ENCODE measurements at places on chromosomes 2 and 18.

DNA sequence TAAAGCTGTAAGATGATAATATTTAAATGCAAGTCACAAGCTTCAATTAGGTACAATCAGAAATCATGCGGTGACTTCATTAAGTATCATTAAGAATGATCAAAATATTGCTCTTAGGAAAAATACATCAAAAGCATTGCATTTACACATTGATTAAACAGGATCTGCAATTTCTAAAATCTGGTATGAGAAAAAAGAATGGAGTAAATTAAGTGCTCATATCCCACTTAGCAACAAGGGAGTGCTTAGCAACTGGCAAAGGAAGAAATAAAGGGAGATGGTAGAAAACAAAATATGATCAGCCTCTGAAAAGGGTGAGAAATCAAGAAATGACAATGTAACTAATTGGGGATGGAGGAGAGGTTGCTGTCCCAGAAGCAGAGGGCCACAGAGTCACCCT lies 1918.2 kb upstream of the PIK3C3 start:
- H3K36me3 ChIP-seq = no peaks in the 10 kb centered on the region
- H3K4me1 ChIP-seq = peaks cover 21% of the 10 kb centered on the region
- H3K4me3 ChIP-seq = no peak overlapping the region
- no peak for DNase-seq

GRCh38 chr2:239255218-239255617 lies 145.6 kb downstream of the HDAC4 start:
- H3K4me1 ChIP-seq = peaks cover 18% of the 10 kb centered on the region
- no peak overlapping the region for H3K4me3 ChIP-seq
- no peak overlapping the region for H3K27ac ChIP-seq

DNA sequence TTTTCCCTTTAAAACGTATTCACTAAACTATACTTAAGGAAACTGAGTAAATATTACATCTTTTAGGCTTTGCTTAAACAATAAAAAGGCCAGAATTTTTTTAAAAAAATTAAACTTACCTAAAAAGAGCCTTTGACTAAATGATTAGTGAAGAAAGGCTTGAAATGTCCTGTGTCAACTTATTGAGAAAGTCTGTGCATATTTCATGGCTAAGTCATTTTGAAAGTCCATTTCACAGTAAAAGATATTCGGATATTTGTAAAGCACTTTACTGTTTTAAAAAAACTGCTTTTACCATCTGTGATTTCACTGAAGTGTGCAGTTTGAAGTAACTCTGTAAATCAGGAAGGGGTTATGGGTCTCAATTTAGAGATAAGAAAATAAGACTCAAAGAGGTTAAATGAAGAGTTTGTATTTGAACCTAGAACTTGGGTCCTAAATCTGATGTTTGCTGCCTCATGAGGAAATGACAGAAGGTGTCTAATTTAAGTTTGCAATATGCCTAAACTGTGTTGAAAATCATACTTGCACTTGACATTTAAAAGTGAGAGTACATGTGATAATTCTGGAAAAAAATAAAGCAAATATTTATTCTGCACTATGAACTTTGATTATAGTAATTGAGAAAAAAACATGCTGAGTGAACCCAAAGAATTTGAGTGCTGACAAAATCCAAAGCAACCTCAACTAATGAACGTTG lies 50.5 kb downstream of the RAB27B start:
- peaks cover 18% of the 10 kb centered on the region for H3K4me1 ChIP-seq
- no peak for DNase-seq
- H3K4me3 ChIP-seq = no peak overlapping the region

- H3K27me3 ChIP-seq = no peaks in the 10 kb centered on the region
- H3K27ac ChIP-seq = no peak overlapping the region
- H3K4me3 ChIP-seq = no peak overlapping the region
- no peak for DNase-seq
- no peaks in the 10 kb centered on the region for H3K36me3 ChIP-seq
- peaks cover 62% of the 10 kb centered on the region for H3K4me1 ChIP-seq
These were observed 64.9 kb downstream of the CDH2 start for GRCh38 chr18:28112056-28112470.

DNA sequence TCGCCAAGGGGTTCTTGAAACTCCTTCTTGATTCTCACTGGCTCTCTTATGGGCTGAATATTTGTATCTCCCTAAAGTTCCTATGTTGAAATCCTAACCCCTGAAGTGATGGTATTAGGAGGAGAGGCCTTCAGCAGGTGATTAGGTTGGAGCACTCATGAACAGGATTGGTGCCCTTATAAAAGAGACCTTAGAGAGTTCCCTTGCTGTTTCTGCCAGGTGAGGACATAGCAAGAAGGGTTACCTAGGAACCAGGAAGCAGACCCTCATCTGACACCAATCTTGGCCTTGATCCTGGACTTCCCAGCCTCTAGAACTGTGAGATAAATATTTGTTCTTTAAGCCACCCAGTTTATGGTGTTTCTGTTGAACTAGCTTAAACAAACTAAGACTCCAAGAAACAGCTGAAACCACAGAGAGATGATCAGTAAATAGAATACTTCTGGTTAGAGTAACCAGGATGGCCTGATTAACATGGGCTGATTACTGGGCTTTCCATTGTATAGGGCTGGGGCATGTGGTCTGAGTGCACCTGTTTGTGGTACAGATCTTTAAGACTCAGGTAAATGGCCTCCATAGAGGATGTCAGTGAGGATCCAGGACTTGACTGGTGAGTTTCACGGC lies 7.7 kb upstream of the CDC42EP3 start:
- H3K36me3 ChIP-seq = no peaks in the 10 kb centered on the region
- H3K27me3 ChIP-seq = no peaks in the 10 kb centered on the region
- no peaks in the 10 kb centered on the region for H3K4me1 ChIP-seq
- no peak overlapping the region for H3K4me3 ChIP-seq

DNA sequence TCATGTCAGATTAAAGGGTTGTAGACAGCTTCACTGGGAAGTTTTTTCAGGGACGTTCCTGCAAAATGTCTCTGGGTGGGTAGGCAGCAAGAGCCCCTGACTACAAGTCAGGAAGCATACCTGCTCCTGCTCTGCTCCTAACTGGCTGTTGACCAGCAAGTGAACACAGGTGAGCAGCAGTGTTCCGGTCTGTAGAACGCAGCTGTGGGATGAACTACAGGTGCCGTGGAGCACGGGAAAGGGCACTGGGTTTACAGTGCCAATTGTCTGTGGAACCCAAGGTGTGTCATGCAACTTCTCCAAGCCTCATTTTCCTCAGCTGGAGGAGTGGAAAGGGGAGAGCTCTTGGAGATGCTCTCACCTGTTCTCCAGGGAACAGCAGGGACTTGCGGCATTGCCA lies 6.6 kb downstream of the ASB18 start:
- H3K27me3 ChIP-seq = no peaks in the 10 kb centered on the region
- no peak for DNase-seq
- H3K4me3 ChIP-seq = no peak overlapping the region
- no peaks in the 10 kb centered on the region for H3K4me1 ChIP-seq

DNA sequence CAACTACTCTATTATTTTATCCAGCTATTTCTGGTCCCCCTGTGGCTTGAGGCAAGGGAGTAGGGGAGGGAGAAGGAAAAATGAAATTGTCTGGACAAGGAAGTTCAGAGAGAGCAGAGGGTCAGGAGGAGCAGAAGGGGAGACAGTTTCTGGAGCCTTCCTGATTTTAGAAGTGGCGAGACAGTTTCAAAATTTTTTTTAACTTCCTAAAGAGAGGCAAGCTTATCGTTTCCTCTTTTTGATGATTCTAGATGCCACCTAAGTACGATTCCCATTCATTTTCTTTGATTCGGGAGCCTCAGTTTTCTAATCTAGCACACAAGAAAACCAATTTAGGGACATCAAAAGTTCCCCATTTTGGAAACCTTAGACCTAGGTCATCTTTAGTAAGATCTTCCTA lies 96.9 kb upstream of the B3GNT2 start:
- H3K4me1 ChIP-seq = no peaks in the 10 kb centered on the region
- H3K4me3 ChIP-seq = no peak overlapping the region
- no peak overlapping the region for H3K27ac ChIP-seq
- no peaks in the 10 kb centered on the region for H3K27me3 ChIP-seq

DNA sequence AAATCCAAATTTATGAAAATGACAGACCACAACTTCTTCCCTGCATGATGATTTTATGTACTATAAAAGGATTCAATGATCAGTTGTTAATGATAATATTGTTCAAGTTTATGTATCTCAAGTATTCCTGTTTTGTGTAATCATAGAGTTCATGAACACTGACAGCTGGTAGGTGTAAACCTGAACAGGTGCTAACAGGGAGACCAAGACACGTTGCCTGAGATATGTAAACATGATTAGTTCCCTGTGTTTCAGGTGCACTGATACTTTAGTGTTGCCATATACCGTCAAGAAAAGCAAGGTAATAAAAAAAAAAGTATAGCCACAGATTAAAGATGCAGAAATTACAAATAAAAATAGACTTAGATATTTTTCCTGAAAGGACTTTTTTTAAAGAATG lies 131.8 kb downstream of the BAZ2B start:
- H3K36me3 ChIP-seq = no peaks in the 10 kb centered on the region
- no peak overlapping the region for H3K27ac ChIP-seq
- no peaks in the 10 kb centered on the region for H3K4me1 ChIP-seq
- DNase-seq = no peak
- no peak overlapping the region for H3K4me3 ChIP-seq

GRCh38 chr2:126899616-126900185 lies 1.0 kb downstream of the TEX51 start:
- H3K27ac ChIP-seq = no peak overlapping the region
- no peak overlapping the region for H3K4me3 ChIP-seq
- H3K36me3 ChIP-seq = no peaks in the 10 kb centered on the region
- peaks cover 5% of the 10 kb centered on the region for H3K27me3 ChIP-seq
- DNase-seq = no peak

DNA sequence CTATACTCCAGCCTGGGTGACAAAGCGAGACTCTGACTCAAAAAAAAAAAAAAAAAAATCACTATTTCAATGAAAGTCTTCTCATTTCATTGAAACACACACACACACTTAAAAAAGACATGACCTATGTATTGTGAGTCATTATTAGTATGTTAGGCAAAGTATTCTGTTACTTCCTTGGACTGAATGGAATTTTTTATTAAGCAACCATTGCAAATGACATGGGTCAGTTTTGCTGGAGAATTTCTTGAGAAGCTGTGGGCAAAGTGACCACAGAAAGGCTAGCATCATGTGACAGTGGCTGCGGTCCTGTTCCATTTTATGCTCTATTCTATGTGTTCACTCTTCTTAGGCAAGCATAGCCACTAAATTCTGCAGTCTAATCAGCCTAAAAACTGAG lies 695.7 kb downstream of the TDRD15 start:
- no peaks in the 10 kb centered on the region for H3K27me3 ChIP-seq
- no peak overlapping the region for H3K4me3 ChIP-seq
- no peaks in the 10 kb centered on the region for H3K36me3 ChIP-seq
- peaks cover 20% of the 10 kb centered on the region for H3K4me1 ChIP-seq
- no peak for DNase-seq

DNA sequence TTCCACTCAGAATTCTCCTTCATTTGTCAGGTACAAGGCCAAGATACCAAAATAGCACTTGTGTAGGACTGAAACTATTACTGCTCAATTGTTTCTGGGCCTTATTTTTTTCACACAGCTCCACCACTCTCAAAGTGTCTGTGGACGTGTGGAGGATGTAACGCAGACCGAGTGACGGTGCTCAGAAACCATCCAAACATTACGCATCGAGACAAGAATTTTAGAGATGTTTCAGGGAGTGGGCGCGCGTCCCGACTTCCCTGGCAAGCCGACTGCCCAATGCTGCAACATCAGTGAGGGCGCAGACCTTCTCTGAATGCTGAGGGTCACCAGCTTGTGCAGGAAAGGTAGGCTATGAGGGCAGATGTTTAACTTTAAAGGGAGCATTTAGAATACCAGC lies 108.4 kb downstream of the GATA6 start:
- H3K36me3 ChIP-seq = no peaks in the 10 kb centered on the region
- no peak overlapping the region for H3K27ac ChIP-seq
- H3K4me1 ChIP-seq = no peaks in the 10 kb centered on the region
- H3K4me3 ChIP-seq = no peak overlapping the region
- peaks cover 5% of the 10 kb centered on the region for H3K27me3 ChIP-seq

- H3K4me1 ChIP-seq = no peaks in the 10 kb centered on the region
- H3K27ac ChIP-seq = no peak overlapping the region
- H3K36me3 ChIP-seq = no peaks in the 10 kb centered on the region
These were observed 271.5 kb upstream of the MMADHC start for GRCh38 chr2:149858901-149859634.

DNA sequence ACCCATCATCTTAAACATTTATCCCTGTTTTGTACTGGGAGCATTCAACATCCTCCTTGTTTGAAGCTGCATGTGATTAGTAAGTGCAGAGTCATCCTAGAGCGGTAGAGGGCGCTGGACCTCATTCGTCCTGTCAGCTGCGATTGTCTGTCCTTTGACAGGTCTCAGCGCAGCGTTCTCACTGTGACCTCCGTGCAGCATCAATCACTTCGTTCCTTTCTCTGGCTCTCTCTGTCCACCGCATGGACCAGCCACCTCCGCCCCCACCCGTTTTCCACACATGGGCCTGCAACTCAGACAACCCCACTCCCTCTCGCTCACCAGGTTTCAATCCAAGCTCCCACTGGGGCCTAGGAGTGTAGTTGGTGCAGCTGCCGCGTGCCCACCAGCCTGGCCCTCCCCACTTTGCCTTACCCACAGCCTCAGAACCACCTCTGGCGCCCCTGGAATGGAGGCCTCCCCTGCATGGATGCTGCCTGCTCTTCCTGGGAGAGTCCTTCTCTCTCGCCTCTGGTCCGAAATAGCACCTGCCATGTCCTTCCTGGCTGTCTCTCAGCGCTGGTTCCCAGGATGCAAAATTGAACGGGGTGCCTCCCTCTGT lies 90.5 kb downstream of the NDUFA10 start:
- H3K27ac ChIP-seq = no peak overlapping the region
- no peaks in the 10 kb centered on the region for H3K36me3 ChIP-seq
- no peak overlapping the region for H3K4me3 ChIP-seq
- peak; percentile 90 for DNase-seq
- H3K4me1 ChIP-seq = no peaks in the 10 kb centered on the region

DNA sequence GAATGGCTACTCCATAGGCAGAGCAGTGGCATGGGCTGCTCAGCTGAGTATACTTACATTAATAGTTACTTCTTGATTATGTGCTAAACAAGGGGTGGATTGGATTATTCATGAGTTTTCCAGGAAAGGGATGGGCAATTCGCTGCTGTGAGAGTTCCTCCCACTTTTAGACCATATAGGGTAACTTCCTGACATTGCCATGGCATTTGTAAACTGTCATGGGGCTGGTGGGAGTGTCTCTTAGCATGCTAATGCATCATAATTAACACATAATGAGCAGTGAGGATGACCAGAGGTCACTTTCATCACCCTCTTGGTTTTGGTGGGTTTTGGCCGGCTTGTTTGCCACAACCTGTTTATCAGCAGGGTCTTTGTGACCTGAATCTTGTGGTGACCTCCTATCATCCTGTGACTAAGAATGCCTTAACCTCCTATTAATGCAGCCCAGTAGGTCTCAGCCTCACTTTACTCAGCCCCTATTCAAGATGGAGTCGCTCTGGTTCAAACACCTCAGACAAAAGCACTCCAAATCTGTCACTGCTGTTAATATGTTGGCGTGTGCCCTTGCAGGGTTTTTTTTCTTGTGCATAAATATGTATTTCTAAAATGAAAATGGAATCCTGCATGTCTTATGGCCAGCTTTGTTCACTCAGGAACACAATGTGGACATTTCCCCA lies 56.0 kb downstream of the CYBRD1 start:
- H3K36me3 ChIP-seq = no peaks in the 10 kb centered on the region
- no peaks in the 10 kb centered on the region for H3K4me1 ChIP-seq
- DNase-seq = no peak
- H3K27me3 ChIP-seq = peaks cover 5% of the 10 kb centered on the region
- H3K4me3 ChIP-seq = no peak overlapping the region

GRCh38 chr2:238710032-238710735 lies 137.7 kb upstream of the TWIST2 start:
- no peak for DNase-seq
- no peaks in the 10 kb centered on the region for H3K27me3 ChIP-seq
- peaks cover 11% of the 10 kb centered on the region for H3K4me1 ChIP-seq
- H3K36me3 ChIP-seq = no peaks in the 10 kb centered on the region
- no peak overlapping the region for H3K4me3 ChIP-seq
- H3K27ac ChIP-seq = no peak overlapping the region
